A549 treated with Hydrocortisone at 1 μM for 4 hours (cell line): ENCODE measurements at places on chromosomes 7 and 10. TPM values are rescaled to one million over a fixed set of nuclear protein-coding genes. Genes with fewer than 3 reads are reported as not detected.

The TBX20 gene
- 1.4 to 2.9 TPM (median 2.2 TPM) in 5 replicates for total RNA-seq

The AKR1B1 gene
- 2,278 to 2,669 TPM (median 2,540 TPM) in 5 replicates for total RNA-seq

The VWA2 gene
- 0.05 TPM in 3 of 5 replicates, not detected in the others for total RNA-seq

The CTBP2 gene
- total RNA-seq, result 100 to 129 TPM (median 119 TPM) in 5 replicates

The SUN3 gene
- total RNA-seq, result 0.09 to 0.32 TPM in 2 of 5 replicates, not detected in the others

The EBLN1 gene
- total RNA-seq, result not detected in 5 replicates

The MRC1 gene
- 0.02 to 0.03 TPM (median 0.03 TPM) in 4 of 5 replicates, not detected in the other for total RNA-seq

The ANKRD26 gene
- total RNA-seq, result 2.0 to 3.3 TPM (median 2.7 TPM) in 5 replicates

The NRP1 gene
- 52.6 to 95.2 TPM (median 64.3 TPM) in 5 replicates for total RNA-seq

The FGF8 gene
- not detected in 5 replicates for total RNA-seq

The DNAJC30 gene
- total RNA-seq, result 7.5 to 10.1 TPM (median 9.8 TPM) in 5 replicates

The SPDYE1 gene
- total RNA-seq, result not detected in 5 replicates

The TMEM140 gene
- 0.70 to 1.5 TPM (median 1.0 TPM) in 5 replicates for total RNA-seq

The CPA2 gene
- 0.08 to 0.30 TPM (median 0.16 TPM) in 3 of 5 replicates, not detected in the others for total RNA-seq

The OR2A5 gene
- not detected in 5 replicates for total RNA-seq

The GDF2 gene
- not detected in 5 replicates for total RNA-seq

The INTS15 gene
- total RNA-seq, result 23.1 to 27.9 TPM (median 24.9 TPM) in 5 replicates

The TACR2 gene
- total RNA-seq, result 0.06 to 0.22 TPM (median 0.10 TPM) in 5 replicates

The CPEB3 gene
- total RNA-seq, result 0.26 to 0.40 TPM (median 0.33 TPM) in 5 replicates

The RBP3 gene
- total RNA-seq, result not detected in 5 replicates

The GOLGA7B gene
- total RNA-seq, result 3.3 to 3.8 TPM (median 3.5 TPM) in 5 replicates

The APBB1IP gene
- total RNA-seq, result 5.1 to 6.4 TPM (median 5.9 TPM) in 5 replicates

The STRIP2 gene
- total RNA-seq, result 4.9 to 7.1 TPM (median 6.1 TPM) in 5 replicates

The HTR5A gene
- not detected in 5 replicates for total RNA-seq

The SERPINE1 gene
- 1,637 to 2,046 TPM (median 1,903 TPM) in 5 replicates for total RNA-seq

The MLXIPL gene
- total RNA-seq, result 0.75 to 1.2 TPM (median 1.1 TPM) in 5 replicates
